ENCODE measurements at places on chromosomes 1 and 21. TPM values are rescaled to one million over a fixed set of nuclear protein-coding genes. Genes with fewer than 3 reads are reported as not detected.

Gene STK40
- 60.3 TPM for total RNA-seq

Gene SLAMF7
- 0.71 TPM for total RNA-seq

Gene TDRD5
- total RNA-seq, result 0.14 TPM

Gene SETDB1
- 42.7 TPM for total RNA-seq

Gene RIMS3
- total RNA-seq, result 18.1 TPM

Gene REG4
- total RNA-seq, result not detected

Gene PLA2G2F
- total RNA-seq, result not detected

Gene PKP1
- total RNA-seq, result 0.54 TPM

Gene TMEM240
- total RNA-seq, result 11.1 TPM

Gene TFF3
- not detected for total RNA-seq

Data from thoracic aorta (tissue), 2 donors.